DMS79 (cell line): ENCODE measurements at places on chromosomes 7 and 10.

DNA sequence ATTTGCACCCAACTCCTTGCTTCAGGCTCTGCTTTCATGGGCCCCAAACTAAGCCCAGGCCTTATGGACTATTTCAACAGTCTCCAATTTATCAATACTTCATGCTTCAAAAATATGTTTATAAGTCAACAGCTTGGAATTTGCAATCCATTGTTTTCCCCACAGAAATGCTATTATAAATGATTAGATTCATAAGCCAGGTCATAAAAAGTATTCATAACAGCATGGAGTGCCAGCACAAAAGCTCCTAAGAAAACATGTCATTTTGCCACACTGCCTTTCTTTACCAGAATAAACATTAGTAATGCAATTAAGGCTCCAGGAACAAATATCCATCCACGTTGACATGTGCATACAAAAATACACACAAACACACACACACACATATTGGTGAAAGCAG, 30.1 kb downstream of the OSBPL3 start:
- DNase-seq, result no peak

GRCh38 chr7:16755397-16755796, 1.8 kb downstream of the TSPAN13 start:
- DNase-seq, result no peak

DNA sequence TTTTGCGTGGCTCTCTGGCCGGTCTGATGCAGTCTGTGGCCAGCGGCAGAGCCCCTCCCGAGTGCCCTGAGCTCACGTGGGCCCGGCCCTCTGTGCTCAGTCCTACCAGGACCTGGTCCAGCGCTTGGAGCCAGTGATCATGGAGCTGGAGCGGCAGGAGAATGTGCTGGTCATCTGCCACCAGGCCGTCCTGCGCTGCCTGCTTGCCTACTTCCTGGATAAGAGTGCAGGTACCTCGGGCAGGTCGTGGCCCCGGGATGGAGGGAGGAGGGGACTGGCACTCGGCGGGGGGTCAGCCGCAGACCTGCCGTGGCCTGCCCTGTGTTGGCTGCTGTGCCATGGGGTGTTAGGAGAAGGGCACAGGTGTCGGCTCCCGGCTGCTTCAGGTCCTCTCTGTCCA, 20.0 kb downstream of the PFKFB3 start:
- DNase-seq, result no peak

GRCh38 chr7:133026210-133026859, 55.6 kb downstream of the CHCHD3 start:
- no peak for DNase-seq

DNA sequence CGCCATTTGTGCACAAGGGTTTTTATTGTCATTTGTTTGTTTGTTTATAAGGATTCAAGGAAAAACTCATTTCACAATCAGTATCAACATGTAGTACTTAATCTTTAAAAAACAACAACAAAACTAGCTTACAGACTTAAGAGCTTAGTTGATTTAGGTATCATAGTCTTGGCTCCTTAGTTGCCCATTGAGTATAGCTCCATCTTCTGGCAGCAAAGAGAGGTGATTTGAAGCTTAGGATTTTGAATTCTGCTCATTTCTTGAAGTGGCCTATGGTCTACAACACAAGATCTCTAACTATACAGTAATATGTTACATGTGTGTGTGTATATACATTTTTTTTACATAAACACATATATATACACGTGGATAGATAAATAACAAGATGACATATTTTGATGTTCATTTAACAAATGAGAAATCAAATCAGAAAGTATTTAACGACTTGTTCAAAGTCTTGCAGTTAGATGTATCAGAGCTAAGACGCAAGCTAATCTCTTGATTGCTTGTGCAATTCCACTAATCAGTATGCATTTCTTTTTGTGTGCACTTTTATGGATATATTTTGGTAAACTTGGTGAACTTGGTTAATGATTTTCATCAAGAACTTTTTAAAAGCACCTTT, 307.3 kb downstream of the CAMK1D start:
- DNase-seq, result no peak

DNA sequence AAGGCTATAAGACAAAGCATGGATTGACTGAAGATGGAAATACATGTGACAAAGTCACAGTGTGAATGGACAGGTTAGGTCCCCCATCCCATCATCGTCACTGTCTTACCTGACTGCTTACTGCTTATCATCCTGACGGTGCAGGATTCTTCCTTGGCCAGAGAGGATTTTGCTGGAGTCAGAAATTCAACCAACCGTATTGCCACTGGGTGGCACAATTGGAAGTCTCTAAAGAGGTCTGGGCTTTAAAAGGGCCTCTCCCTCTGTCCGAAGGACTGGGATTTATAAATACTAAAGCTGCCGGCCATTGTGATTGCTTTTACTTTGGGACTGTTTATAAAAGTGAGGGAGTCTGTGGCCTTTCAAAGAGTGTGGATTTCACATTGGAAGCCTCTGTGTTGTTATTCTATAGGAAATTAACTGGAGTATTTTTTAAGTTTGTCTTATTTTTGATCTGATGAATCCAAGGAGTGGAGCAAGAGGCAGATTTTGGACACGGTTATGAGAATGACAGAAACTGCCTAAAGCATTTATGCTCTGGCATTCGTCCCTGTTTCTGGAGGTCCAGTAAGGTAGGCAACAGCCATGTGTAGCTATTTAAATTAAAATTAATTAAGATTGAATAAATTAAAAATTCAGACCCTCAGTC, 113.3 kb upstream of the CREB5 start:
- no peak for DNase-seq

DNA sequence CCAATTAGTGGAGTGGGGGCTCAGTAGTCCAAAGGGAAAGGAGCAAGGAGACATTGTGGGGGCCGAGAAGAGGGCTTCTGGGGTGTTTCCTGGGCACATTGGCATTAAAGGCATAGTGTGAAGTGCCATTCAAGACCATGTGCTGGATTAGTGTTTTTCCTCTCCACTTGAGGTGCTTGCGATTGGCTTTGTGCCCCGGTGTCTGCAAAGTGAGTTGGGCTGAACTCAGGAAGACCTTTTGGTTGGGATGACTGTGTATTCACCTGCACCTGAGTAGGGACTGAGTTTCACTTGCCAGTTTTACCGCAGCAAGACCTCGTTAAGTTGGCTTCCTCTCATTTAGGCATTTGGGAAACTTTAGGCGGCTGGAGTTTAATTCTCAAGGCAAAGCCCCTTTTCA, 73.0 kb downstream of the TCF7L2 start:
- peak; percentile 51 for DNase-seq

- DNase-seq, result no peak
These were observed 103.1 kb downstream of the HOXA1 start for GRCh38 chr7:26992670-26993069.

DNA sequence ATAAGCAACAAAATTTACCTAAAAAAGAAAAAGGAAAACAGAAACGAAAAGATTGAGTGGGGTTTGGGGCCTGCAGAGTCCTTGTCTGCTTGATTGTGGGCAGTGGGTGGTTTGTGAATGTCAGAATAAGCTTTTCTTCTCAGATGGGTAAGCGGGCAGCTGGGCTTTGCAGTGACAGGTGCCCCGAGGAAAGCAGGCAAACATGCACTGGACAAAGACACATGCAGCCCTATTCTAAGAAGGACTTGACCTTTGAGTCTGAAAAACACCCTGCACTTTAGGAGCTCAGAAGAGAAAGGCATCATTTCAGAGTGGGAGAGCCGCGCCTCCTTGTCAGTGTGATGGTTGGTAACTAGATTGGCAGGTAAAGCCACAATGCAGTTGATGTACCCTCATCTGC, 562.7 kb downstream of the PTPRN2 start:
- DNase-seq, result no peak

GRCh38 chr10:119431034-119431772, 111.3 kb downstream of the RGS10 start:
- no peak for DNase-seq

GRCh38 chr10:93991114-93991513, 2.6 kb upstream of the PLCE1 start:
- no peak for DNase-seq

DNA sequence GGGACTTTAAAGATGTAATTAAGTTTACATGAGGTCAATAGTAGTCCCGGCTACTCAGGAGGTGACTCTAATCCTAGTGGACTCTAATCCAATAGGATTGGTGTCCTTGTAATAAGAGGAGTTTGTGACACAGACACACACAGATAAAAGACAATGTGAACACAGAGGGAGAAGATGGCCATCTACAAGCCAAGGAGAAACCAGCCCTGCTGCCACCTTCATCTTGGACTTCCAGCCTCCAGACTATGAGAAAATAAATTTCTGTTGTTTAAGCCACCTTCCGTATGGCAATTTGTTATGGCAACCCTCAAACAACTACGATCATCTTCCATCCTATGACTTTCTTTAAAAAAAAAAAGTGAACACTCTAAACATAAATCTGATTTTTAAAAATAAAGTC, 116.3 kb downstream of the ALOX5 start:
- no peak for DNase-seq

GRCh38 chr10:130882906-130883305, 428.6 kb downstream of the TCERG1L start:
- DNase-seq, result no peak
